NCI-H2081 (cell line): ENCODE measurements at places on chromosomes 4 and X.

DNA sequence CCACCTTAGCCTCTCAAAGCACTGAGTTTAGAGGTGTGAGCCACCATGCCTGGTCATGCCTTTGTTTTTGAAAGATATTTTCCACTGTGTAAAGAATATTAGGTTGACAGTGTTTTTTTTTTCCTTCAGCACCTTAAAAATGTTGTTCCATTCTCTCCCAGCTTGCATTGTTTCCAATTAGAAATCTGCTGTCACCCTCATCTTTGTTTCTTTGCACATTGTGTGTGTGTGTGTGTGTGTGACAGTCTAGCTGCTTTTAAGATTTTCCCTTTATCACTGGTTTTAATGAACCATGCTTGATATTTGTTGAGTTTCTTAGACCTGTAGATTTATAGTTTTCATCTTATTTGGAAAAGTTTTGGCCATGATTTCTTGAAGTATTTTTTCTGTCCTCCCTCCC lies 79.0 kb upstream of the NKX1-1 start:
- DNase-seq, result no peak

DNA sequence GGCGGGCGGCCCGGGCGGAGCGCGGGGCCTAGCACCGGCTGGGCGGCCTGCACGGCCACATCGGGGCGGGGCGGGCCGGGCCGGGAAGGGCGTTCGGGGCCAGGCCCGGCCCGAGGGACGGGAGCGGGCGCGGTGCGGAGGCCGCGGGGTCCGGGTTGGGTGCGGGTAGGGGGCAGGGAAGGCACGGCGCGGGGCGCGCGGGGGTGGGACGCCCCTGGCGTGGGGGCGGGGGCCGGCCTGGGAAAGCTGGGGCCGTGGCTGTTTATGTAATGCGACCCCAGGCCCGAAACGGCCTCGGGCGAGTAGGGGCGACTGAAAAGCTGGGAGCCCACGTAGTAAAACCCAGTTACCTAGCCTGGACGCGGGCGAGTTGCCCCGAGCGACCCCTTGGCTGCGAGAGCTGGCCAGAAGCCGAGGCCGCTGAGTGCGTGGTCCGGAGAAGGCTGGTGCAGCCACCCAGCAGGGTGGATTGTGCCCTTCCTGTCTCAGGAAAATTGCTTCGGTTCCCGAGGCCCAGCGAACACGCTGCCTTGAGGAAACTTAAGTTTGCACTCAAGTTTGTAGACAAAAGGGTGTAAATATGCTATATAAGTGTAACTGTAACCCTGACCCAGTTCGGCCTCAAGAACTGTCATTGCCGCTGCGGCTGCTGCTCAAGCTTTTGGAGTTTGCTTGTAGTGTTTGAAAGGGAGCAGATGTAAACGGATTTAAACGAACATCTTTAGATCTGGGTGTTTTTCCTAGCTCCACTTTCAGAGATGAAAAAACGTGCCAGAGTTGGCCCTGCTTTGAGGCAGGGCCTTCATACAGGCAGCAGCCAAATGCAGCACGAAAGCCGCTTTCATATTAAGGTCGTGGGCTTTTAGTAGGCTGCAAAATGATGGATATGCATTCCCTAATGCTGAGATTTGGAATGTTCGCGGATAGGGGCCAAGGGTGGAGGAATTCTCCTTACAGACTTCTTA lies 674 bp downstream of the SEC24B start:
- no peak for DNase-seq

DNA sequence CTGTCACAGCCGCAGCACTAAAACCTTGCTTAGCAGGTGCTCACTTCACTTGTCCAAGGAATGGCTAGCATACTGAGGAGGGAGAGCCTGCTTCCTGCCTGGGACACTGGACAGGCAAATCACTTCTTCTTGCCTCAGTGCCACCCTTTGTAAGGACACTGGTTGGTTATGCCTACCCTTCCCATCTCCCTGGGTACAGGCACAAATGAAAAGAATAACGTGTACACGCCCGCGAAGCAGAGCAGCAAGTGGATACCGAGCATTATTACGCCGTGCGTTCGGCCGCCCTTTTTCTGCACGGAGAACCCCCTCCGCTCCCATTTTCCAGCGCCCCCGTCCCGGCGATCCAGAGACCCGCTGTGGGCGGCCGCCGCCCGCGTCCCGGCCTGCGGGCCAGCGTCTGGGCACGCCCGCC lies 338 bp upstream of the KLHL2 start:
- no peak for DNase-seq

DNA sequence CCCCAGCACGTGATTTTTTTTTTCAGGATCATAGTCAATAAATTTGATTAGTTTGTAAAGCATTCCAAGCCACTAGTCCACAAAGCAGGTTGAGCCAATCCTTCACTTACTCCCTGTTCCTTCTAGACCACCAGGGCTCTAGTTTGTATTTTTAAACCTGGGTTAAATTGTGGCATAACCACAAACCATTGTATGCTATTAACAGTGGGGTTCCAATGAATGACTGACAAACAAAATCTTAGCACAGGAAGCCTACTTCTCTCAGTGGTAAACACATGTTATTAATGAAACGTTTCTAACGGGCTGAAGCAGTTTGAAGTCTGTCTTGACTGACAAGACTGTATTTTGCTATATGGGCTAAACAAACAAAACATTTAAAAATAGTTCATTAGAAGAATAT lies 48.6 kb upstream of the GYPA start:
- no peak for DNase-seq

DNA sequence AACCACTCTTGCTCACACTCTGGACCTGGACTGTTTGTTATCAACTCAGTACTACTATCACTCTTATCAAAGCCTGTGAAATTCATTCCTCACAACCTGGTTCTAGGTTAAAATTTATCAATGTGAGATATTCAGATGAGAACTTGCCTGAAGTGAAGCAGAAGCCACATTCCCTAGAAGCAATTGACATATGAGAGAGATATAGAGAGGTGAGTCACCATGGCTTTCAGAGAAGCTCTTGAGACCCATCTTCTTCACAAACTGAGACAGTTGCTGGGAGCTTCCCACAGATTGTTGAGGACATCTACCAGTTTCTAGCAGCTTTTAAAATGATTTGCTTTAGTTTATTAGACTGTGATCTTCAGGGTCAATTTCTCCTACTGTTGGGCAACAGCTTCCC lies 316.9 kb upstream of the TET2 start:
- no peak for DNase-seq

DNA sequence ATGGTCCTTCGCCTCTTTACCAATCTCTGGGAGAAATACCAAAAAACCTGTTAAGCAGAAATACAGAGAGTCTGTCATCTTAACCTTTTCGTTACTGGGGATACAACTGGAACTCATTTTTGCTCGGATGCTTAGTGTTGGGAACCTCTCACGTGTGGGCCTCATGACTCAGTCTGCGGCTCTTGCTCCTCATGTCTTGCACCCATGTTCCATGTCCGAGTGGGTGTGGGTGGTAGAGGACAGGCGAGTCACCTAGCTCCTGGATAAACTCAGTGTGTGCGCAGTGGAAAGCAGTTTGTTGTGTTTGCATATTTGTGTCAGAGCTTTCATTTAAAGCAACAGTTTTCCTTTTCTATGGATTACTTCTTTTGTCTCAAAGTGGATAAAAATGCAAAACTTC lies 70.6 kb downstream of the TNIP2 start:
- no peak for DNase-seq

DNA sequence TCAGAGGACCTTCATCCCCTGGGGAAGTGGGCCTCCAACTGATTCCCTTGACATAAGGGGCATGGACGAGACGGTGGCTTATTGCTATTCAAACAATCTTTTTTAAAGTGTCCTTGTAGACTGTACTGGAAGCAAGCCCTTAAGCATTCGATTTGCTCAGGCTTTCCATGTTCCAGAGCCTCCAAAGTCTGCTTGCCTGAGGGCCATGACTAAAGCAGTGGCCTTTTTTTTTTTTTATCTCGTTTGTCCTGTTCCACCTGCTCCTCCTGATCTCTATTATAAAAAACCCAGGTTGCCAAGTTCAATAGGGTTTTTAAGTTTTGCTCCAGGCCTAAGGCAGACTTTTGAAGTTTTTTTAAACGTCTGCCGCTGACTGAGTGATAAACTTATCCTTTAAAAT lies 103.7 kb upstream of the AADAT start:
- DNase-seq, result no peak

DNA sequence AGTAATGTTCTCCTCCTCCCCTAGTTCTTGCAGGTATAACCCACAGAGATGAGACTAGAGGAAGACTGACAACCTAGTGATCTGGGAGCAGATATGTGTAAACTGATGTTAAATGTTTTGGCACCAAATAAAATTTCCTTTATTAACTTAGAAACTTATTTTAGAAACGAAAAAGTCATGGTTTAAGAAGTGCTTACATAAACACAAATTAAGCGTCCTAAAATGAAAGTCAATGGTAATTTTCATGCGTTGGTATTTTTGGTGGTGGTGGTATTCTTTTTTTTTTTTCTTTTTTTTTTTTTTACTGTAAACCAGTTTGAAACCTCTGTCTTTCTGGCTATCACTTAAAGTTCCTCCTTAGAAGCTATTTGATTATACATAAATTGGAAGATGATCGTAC lies 1438.1 kb upstream of the TENM3 start:
- DNase-seq, result no peak

DNA sequence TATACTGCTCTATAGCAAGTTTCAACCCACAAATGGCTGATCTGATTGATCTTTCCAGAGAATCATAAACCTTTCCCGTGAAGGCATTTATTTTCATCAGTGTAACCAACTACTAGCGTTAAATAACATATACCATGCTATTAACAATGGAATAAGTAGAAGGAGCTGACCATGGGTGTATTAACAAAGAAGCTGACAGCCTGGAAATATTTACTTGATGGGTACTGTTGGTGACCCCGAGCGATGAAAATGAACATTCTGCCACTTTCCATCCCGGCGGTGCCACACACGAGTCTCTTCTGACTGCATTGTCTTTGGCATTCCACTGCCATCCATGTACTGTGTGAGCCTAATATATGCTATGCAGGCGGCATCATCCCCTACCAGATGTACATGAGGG lies 304.4 kb downstream of the CAMK2D start:
- DNase-seq, result no peak

GRCh38 chrX:10769195-10769594 lies 148.8 kb upstream of the MID1 start:
- DNase-seq, result peak; percentile 81

DNA sequence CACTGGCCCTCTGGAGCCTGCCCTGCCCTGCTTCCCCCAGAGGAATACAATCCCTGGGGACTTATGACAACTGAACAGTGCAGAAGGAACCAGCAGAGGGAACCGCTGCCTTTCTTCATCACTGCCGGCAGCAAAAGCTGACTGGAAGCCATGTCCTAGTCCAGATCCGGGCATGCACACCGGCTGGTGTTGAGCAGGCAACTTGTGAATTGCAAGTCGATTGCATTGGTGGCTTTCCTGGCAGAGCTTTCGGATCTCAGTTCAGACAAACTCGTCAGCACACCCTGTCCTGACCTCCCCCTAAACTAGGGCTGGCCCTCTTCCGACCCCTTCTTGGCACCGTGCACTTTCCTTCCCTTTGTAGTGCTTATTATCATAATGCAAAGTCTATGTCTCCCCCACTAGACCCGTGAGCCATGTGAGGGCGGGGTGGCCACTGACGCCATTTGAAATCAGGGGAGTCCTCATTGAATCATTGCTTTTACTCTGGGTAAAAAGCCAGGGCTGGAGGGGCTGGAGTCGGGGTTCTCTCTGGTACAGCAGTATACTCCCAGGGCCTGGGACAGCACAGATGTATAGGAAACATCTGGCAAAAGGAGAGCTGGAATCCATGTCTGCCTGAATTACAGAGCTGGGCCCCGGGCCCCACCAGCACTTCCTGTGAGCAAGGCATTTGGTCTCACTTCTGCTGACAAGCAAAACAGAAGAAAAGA lies 1.8 kb downstream of the ARHGAP4 start:
- DNase-seq, result peak; percentile 12

GRCh38 chr4:183532821-183533220 lies 28.0 kb downstream of the ING2 start:
- no peak for DNase-seq

DNA sequence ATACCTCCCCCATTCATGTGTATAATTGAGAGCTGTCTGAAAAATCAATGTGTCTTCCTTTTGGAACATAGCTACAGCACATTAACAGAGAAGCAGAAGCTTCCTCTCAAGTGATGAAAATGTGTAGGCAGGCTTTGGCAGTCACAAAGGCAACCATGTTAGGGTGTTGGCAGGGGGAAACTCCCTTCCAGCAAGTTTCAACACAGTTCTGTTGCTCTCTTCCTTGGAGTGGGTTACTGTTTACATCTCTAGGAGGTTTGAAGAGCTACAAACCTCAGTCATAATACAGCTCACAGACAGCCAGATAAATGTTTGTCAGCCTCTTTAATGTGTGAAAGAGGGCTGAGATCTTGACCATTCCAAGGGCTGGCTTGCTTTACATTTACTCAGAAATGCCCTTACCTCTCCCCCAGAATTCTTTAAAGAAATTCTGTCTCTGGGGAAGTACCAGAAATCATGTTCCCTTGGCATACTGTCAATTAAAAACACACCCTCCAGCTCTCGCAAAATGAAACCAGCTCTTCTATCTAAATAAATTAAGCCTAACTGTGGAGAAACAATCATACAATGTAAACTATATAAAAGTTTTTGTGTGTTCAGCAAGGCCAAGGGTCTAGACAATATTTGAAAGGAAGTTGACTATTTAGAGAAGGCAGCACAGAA lies 18.9 kb downstream of the ZBTB33 start:
- DNase-seq, result no peak

DNA sequence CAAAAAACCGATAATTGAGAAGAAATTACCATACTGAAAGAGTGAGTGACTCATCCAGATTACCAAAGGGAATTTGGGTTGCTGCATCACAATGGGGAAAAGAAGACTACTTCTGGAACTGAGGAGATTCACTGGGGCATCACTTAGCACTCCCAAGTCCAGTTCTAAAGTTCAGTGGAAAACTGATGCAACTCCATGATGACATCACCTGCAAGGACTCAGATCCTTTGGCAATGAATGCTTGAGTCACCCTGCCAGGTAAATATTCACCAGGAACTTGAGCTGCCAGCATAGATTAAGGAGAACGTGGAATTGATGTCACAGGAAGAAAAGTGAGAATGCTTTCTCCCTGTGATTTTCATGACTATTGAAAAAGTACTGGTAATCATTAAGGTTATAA lies 32.0 kb upstream of the SMIM10L2A start:
- no peak for DNase-seq

- no peak for DNase-seq
Observed at GRCh38 chrX:87968118-87968517, 450.5 kb downstream of the KLHL4 start.

DNA sequence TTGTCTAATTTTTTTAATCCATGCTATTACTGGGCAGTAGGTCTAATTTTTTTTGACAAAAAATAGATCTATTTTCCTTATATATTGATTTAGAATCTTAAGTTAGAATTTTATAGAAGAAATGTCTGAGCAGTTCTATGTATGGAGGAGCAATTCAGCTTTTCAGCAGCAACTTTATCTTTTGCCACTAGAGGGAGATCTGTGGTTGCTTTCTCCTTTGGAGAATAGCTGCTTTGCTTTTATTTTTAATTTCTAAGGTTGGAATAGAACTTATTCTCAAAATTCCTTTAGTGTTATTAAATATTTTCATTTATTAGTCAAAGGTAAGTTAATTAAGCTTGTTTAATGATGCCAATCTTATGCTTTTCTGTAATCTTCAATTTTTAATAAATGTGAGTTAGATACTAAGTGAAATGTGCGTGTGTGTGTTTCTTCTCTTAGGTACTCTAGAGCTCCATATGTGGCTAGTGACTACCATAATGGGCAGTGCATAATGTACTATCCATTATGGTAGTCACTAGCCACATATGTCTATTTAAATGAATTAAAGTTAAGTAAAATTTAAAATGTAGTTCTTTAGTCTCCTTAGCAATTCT lies 29.3 kb downstream of the FAM199X start:
- DNase-seq, result peak; percentile 52

- DNase-seq, result no peak
Observed at GRCh38 chrX:17038681-17039161, 92.3 kb downstream of the REPS2 start.
